Femur (tissue), 1 donor: ENCODE measurements at places on chromosomes 6 and 20.

- DNase-seq, result no peak
These were observed 1.7 kb downstream of the NAPB start for GRCh38 chr20:23419657-23419994.

- DNase-seq, result no peak
These were observed 25.3 kb upstream of the TOP1 start for GRCh38 chr20:41003143-41003935.

GRCh38 chr6:130666786-130667185 is 160.4 kb upstream of the SMLR1 start:
- no peak for DNase-seq

DNA sequence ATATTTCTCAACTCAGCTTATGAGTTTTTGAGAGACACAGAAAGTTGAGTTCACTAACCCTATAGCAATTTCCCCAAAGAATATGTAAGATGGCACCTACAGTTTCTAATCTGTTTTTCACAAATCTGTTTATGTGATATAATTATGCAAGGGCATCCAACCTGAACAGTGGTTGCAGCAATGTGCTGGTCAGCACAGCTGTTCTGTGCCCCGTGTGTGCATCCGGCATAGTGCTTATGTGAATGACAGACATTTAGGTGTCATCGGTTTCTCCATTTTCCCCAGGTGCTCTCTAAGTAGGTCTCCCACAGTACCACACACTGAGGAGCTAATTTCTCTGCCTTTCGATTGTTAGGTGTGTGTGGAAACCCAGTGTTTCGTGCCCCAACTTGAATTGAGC is 7.7 kb upstream of the BACH2 start:
- no peak for DNase-seq

- no peak for DNase-seq
These were observed 163.2 kb upstream of the BTBD3 start for GRCh38 chr20:11754451-11754850.

DNA sequence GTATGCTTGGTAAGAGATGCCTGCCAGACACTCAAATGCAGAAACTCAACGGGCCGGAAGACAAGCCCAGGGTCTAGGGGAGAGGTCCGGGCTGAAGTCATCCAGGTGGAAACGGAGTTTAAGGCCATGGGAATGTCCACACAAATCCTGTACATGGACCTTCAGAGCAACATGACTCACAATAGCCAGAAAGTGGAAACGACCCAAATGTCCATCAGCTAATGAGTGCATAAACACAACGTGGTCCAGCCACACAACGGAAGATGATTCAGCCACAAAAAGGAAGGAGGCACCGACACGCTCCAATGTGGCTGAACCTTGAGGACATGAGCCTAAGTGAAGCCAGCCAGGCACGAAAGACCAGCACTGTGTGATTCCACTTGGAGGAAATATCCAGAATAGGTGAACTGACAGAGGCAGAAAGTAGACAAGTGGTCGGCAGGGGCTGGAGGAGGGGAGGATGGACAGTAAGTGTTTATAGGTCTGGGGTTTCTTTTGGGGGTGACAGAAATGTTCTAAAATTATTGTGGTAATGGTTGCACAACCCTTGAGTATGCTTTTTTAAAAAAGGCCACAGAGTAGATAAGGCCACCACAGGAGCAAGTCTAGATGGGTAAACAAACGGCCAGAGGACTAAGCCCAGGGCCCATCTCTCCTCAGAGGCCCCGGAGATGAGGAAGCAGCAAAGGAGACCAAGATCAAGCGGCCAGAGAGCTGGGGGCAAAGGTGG is 105.6 kb downstream of the PREX1 start:
- no peak for DNase-seq

DNA sequence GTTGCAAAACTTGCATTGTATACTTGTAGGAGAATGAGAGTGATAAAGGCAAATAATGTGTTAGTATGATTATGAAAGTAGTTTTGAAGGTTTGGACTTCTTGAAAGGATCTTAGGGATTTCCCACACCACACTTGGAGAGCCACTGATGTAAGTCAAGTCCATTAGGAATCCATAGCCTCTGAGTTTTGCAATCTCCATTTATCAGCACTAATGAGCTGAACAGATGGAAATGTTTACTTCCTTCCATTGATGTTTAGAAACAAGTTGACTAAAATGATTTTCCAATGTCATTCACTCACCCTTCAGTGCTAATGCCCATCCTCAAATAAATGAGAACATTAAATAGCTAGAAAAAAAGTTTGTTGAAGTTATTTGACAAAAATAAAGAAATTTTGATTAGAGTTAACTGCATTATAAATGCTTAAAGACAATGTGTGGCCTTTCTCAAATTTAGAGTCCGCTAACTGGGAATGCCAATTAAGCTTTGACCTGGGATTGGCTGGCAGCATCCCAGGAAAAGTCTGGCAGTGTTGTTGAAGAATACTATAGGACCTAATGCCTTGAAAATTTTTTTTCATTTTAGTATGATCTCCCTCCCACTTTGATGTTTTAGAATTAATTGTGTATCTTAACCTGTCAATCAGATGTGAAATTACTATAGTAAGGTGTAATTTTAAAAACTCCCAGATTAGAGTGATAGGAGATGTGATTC is 68.0 kb downstream of the SLC35F1 start:
- no peak for DNase-seq

GRCh38 chr6:153045271-153045670 is 42.8 kb upstream of the MTRF1L start:
- DNase-seq, result no peak

- DNase-seq, result no peak
These were observed 9.6 kb downstream of the BTNL2 start for GRCh38 chr6:32397252-32397920.

GRCh38 chr20:5893052-5893451 is 57.3 kb downstream of the TRMT6 start:
- no peak for DNase-seq

DNA sequence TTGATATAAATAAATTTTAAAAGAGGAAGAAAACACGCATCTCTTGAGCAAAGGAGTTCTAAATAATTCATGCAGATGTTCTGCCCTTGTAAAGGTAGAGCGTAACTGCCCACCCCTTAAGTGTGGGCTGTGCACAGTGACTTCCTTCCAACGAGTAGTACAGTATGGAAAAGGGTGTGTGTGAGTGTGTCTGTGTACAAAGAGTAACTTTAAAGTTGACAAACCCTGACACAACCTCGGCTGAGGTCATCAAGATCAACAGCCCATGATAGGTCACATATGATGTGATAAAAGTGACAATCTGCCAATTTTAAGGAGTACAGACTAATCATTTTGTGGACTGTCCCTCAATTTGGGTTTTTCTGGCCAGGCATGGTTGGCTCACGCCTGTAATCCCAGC is 225.7 kb downstream of the ATXN1 start:
- DNase-seq, result no peak

- no peak for DNase-seq
These were observed 93.6 kb upstream of the AGPAT4 start for GRCh38 chr6:161367472-161367871.

- DNase-seq, result no peak
These were observed 5.8 kb downstream of the UNC93A start for GRCh38 chr6:167296902-167297301.

- no peak for DNase-seq
These were observed 20.3 kb downstream of the SSR1 start for GRCh38 chr6:7292596-7293255.

GRCh38 chr6:11908436-11909105 is 103.5 kb upstream of the HIVEP1 start:
- no peak for DNase-seq

DNA sequence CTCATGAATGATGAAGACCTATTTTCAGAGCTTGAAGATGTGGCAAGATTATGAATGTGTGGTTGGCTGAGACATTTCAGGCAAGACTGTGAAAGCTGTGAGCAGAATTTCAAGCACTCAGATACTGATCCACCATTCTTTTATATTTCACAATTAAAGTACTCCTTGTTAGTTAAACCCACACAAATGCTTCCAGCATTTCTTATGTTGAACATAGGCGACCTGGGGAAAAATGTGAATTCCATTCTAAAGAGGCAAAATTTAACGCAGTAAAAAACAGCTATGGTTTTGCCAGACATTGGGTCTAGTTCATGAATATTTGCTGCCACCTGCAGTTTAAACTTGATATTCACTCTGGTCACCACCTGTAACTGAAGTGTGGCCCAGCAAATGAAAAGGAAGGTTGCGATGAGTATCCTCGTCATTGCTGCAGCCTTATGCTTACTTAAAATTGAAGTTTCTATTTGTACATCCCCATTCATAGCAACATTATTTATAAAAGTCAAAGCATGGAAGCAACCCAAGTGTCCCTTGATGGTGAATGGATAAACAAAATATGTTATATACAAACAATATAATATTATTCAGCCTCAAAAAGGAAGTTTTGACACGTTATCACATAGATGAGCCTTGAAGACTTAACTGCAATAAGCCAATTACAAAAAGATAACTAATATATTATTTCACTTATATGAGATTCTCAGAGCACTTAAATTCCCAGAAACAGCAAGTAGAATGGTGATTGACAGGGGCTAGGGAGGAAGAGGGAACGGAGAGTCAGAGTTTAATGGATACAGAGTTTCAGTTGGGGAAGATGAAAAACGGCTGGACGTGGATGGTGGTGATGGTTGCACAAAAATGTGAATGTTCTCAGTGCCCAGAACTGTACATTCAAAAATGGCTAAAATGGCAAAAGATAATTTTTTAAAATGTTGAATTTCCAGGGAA is 32.4 kb upstream of the FAM184A start:
- peak; percentile 39 for DNase-seq

- DNase-seq, result no peak
These were observed 1515.9 kb upstream of the DEFB115 start for GRCh38 chr20:29741594-29741893.

DNA sequence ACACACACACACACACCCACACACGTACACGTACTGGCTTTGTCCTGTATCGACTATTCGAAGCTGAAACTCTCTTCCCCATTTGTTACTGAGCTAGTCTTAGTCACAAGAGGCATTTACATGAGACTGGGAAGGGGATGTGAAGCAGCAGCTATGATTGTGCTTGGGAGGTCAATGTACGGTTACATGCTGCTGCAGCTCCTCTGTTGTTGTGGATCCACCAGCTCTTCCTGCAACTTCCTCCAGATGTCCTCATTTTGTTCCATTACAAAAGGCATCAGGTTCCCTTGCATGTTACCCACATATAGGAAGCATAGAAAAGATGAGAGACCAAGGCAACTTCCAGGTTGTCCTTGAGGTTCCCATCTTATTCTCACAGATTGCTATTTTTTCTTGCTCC is 612.4 kb upstream of the IMPG1 start:
- DNase-seq, result no peak

- DNase-seq, result peak; percentile 22
These were observed 45.9 kb downstream of the RARS2 start for GRCh38 chr6:87543696-87544473.

- DNase-seq, result no peak
These were observed 568.5 kb downstream of the UTRN start for GRCh38 chr6:144853603-144854002.

DNA sequence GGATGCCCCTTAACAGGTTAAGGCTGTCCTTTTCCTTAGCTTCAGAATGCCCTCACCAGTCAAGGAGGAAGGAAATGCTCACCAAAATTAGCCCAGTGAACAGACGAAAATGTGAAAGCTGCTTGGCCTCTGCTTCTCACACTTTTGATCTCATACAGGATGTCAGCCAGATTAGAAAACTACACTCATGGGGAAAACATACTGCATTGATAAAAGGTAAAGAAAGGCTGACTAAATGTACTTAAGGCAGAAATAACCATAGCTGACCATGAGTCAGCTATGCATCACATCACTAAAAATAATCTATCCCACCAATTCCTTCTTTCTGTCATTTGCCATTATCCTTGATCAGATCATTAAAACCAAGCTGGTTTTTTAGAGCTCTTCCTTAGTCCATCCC is 198.4 kb upstream of the TENT5A start:
- no peak for DNase-seq

DNA sequence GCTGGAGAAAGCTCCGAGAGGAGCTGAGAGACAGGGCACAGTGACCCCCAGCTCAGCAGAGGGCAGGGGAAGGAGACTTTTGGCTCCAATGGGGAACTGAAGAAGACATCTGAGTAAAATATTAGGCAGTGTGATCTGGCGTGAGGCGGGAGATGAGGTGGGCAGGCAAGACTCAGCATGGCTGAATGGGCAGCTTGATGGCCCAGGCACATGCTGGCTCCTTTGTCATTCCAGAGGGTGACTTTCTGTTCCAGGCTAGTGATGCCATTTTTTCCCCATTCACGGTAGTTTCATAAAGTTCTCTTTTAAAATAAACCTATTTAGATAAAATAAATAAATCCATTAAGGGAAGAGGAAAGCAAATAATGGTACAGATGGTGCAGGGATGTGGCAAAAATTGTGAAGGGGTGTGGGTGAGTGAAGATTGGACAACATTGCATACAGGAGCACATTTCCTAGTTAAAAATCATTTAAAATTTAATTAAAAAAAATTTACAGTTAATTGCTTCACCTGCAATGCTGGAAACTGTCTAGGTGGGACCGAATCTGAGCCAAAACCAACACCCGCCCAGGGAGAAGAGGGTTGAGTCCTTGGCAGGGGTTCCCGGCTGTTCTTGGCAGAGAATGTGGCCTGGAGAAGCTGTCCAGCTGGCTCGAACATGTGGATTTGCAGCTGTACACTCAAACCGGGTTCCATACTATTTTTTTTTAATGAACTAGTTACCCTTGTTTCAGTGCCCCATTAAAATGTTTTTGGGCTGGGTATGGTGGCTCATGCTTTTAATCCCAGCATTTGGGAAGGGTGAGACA is 41.7 kb upstream of the PRELID3B start:
- DNase-seq, result peak; percentile 72

DNA sequence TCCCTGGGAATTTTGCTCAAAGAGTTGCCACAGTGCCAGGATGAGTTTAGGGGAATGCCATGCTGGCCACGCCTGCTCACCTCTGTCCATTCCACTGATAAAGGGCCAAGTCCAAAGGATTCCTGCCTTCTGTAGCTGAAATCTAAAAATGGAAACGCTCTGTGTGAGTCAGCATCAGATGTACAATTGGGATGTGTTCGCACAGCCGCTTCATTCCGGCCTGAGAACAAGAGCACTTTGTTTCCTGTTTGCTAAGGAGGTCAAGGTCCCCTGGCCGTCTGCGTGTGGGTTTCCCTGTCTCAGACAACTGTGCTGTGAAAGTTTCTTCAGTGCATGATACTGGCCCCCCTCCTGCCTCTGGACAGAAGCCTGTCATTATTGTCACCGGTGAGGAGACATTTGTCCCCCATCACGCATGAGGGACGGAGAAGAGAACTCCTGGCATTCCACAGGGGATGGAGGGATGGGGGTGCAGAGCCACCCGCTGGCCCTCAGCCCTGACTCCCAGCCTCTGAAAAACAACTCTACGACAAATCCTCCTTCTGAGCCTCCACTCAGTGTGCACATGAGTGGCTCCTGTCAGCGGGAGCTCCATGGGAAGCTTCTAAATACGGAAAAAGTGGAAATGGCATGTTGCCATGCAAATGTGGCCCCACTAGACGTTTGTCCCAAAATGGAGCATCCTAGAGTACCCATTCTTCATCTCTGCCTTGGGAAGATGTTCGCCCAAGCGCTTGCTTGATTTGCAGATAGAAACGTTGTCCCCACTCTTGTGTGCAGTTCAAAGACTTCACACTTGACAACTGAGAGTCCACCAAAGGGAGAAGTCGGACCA is 143.5 kb upstream of the AFDN start:
- DNase-seq, result peak; percentile 72

GRCh38 chr20:32447136-32448027 is 89.3 kb downstream of the ASXL1 start:
- peak; percentile 10 for DNase-seq

- DNase-seq, result peak; percentile 40
These were observed 1.7 kb downstream of the PDE7B start for GRCh38 chr6:135853227-135853626.
